Activated CD4-positive, alpha-beta memory T cell treated with anti-CD3 and anti-CD28 coated beads for 36 hours (primary cell): ENCODE measurements at places on chromosomes 3 and 15. TPM values are rescaled to one million over a fixed set of nuclear protein-coding genes. Genes with fewer than 3 reads are reported as not detected.

SLC28A2 gene
- not detected for total RNA-seq

DNA sequence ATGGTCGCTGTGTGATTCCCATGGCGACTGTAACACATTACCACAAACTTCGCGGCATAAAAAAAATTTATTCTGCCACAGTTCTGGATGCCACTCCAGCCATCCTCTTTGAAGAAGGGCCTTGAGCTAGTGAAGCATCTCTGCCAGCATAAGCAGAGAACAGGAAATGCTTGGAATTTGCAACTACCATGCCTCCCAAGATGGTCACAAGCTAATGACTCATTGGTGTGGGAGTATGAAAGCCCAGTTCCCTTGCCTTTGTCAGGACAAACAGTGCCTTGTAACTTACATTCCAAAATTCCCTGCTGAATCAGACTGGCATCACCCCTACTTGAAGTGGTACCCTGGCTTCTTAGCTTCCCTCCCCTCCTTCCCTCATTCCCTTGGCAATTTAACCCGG lies 129.7 kb downstream of the PROS1 start:
- no peaks in the 10 kb centered on the region for H3K4me1 ChIP-seq
- no peak overlapping the region for H3K4me3 ChIP-seq
- H3K27ac ChIP-seq, result no peak overlapping the region
- no peaks in the 10 kb centered on the region for H3K36me3 ChIP-seq
- DNase-seq, result no peak
- no peaks in the 10 kb centered on the region for H3K27me3 ChIP-seq

DNA sequence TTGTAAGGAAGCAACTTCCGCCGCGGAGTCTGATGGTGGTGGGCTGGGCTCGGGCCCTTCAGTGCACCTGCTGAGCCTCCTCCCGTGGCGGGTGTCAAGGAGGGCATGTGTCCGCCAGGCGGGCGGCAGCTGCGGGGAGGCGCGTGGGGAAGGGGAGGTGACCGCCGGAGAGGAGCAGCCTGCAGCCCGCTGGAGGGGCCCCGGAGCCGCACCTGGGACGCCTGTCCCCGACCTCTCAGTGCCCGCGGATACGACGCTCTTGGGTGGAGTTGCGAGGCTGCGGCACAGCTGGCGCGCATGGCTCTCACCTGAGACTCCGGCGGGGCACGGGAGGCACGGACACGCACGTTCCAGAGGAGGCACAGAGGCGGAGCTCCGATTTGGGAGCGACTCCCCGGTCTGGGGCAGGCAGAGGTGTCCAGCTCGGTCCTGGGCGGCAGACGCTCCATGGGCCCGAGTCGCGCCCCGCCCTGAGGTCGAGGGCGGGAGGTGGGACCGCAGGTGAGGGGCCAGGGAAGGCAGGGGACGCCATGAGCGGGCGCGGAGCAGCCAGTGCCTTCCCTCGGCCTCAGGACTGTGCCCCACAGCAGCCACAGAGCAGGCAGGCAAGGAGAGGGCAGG lies 50.2 kb upstream of the PRR20G start:
- H3K4me1 ChIP-seq, result no peaks in the 10 kb centered on the region
- peaks cover 24% of the 10 kb centered on the region for H3K27me3 ChIP-seq
- no peak overlapping the region for H3K4me3 ChIP-seq
- H3K27ac ChIP-seq, result no peak overlapping the region
- H3K36me3 ChIP-seq, result no peaks in the 10 kb centered on the region

- H3K27ac ChIP-seq, result no peak overlapping the region
- DNase-seq, result no peak
- no peaks in the 10 kb centered on the region for H3K36me3 ChIP-seq
- no peak overlapping the region for H3K4me3 ChIP-seq
- H3K4me1 ChIP-seq, result no peaks in the 10 kb centered on the region
- peaks cover 7% of the 10 kb centered on the region for H3K27me3 ChIP-seq
Measured at GRCh38 chr3:187624588-187624987, 45.6 kb downstream of the SST start.

DNA sequence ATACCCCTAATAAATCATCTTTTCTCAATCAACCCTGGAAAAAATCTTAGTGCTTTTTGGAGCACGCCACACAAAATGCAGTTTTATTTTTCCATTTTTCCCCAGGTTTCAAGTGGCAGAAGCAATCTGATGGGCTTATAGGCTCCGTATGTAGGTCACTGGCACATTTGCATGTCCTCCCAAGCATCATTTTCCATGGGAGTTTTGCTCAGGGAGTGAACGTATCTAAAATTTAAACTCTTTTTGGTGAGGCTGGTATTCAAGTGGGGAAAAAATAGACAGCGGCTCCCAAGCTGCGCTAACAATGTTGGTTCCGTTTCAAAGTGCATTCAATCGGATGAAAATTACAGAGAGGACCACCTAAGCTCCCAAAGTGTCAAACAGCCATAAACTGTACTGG lies 233.4 kb downstream of the MEX3B start:
- no peak overlapping the region for H3K4me3 ChIP-seq
- no peaks in the 10 kb centered on the region for H3K36me3 ChIP-seq
- H3K27ac ChIP-seq, result no peak overlapping the region
- peaks cover 6% of the 10 kb centered on the region for H3K27me3 ChIP-seq
- no peaks in the 10 kb centered on the region for H3K4me1 ChIP-seq
- DNase-seq, result no peak

GRCh38 chr3:187741403-187742350 lies 3.6 kb downstream of the BCL6 start:
- peak overlapping the region; percentile 99 for H3K27ac ChIP-seq
- peaks cover 38% of the 10 kb centered on the region for H3K4me1 ChIP-seq
- peak overlapping the region; percentile 90 for H3K4me3 ChIP-seq
- DNase-seq, result peak; percentile 86
- peaks cover 22% of the 10 kb centered on the region for H3K36me3 ChIP-seq

GRCh38 chr3:16482194-16482769 lies 31.2 kb downstream of the RFTN1 start:
- DNase-seq, result no peak
- peak overlapping the region; percentile 35 for H3K4me3 ChIP-seq
- peaks cover 76% of the 10 kb centered on the region for H3K4me1 ChIP-seq
- peak overlapping the region; percentile 76 for H3K27ac ChIP-seq
- peaks cover 38% of the 10 kb centered on the region for H3K36me3 ChIP-seq

MST1R gene
- total RNA-seq, result 0.39 TPM

C3orf20 gene
- 0.07 TPM for total RNA-seq

IMPDH2 gene
- total RNA-seq, result 454 TPM

TFG gene
- 60.3 TPM for total RNA-seq
